ENCODE measurements at places on chromosomes 2 and 18.

DNA sequence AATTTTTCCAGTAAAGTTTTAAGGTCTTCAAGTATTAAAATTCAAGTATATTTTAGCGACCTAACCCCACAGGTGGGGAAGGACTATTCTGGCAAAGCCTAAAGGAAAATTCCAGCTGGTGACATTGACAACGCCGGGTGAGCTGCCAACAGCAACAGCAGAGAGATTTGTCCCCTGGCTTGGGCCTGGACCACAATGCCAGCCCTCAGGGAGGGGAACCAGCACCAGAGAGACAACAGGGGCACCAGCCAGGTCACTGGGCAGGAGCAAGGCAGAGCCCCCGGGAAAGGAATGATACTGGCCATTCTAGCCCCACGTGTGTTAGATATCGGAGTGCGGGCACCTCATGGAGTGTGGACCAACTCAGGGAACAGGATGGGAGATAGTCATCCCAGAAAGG is 95.7 kb downstream of the ARMC9 start:
- no peak for DNase-seq

DNA sequence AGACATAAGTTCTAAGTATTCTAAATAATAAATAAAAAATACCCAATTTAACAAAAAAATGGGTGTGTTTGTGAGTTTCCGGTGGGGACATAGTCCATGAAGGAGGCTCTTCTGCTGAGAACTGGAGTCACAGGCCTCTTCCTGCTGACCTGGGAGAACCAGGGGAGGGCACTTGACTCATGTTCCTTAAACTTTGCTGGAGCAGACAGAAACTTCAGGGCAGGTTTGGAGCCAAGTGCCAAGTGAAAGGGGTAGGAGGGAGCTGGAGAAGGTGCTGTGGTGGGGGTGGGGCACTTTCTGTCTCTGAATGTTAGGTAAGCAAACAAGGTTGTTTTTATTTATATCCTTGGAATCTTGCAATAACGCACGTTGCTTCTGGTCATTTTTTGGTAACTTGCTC is 78.8 kb upstream of the TTN start:
- no peak for DNase-seq

- DNase-seq: no peak
These were observed 28.0 kb downstream of the KIF3C start for GRCh38 chr2:25954199-25954752.

DNA sequence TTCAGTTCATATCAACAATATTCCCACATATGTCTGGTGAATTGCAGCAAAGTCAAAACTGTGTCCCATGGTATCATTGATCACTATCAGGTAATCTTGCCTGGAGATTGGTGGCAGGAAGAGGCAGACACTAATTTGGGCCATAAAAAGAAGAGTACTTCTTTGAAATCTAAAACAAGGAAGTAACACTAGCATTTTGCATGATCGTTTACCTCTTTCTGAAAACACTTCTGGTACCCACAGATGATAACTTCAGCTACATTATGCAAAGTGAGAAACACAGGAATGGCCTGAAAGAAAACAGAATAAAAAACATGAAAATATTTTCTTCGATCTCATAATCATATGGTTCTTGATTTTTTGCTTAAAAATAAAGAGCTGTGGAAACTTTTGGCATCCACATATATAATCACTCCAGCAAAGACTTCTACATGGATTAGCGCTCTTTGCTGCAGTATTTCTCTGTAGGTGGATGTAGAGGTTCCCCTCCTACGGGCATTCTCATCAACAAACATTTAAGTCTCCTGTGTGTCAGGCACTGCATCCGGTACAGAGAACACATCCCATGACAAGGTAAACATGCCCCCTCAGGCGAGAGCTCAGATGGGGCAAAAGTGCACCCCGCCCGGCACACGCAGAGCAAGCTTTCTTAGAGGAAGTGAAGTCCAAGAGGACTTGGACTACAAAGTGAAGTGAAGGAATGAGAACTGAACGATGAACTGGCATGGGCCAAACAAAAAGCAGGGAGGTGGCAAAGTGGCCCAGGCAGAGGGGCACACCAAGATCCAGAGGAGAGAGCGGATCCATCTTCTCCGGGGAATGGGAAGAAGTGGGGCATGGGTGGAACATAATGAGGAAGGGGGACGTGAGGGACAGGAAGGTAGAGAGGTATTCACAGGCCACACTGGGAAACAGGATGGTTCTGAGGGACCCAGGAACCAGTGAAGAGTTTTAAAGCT is 68.0 kb upstream of the RIOK3 start:
- DNase-seq: no peak

DNA sequence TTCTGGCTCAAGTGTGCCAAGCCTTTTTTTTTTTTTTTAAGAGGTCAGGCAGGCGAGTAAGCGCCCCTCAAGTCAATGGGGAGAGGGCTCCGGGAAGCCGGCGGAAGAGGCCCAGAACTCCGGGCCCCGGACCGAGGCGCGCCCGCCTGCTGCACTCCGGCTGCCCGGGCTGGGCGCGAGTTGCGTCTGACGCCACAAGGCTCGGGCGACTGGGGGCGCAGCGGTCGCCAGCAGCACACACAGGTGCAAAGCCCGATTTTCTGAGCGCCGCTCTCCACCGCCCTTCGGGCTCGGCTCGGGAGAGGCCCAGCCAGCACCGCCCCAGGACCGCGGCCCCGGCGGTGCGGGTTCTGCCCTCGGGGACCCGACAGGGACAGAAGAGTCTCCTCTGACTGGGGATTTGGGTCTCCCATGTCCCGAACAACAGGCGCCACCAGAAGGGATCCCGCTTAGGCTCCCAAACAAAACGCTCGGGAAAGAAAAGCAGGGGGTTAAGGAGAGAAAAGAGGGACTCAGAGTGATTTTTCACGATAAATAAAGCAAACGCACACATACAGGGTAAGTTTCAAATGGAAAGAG is 787 bp downstream of the ERBB4 start:
- DNase-seq: no peak

DNA sequence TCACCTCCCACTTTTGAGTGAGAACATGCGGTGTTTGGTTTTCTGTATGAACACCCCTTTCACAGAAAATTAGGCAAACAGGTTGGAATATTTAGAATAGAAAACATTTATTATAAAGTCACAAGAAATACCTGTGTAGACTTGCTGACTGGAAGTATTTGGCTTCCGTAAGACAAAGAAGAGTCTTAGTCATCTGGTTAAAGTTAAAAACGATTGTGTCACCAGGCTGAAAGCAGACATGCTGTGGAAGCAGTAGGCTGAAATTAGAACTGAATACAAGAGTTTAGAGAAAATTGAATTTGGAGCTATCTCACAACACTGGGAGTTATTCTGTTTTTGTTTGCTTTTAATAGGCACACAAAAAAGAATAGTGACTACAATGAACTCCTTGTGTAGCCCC is 16.2 kb upstream of the CLASP1 start:
- DNase-seq: no peak

DNA sequence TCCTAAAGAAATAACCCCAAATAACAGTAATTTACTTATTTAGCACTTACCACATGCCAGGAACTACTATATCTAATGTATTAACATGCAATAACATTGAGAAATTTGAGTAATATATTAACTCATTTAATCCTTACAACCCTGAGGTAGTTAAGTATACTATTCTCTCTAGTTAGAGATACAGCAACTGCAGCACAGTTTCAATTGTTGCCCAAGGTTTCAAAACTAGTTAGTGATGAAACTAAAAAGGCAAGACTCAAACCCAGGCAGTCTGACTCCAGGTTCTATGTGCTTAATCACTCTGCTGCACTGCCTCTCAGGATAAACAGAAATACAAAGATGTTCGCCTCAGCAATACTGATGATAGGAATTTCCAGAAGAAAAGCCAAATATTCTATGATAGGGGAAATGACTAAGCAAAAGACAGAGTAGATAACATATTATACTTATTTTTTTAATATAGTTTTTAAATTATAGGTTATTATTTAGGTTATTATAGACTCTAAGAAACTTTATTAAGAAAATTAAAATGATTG is 88.0 kb downstream of the SS18 start:
- no peak for DNase-seq

GRCh38 chr2:118014492-118014824 is 588 bp upstream of the CCDC93 start:
- DNase-seq: no peak

GRCh38 chr2:6945821-6946220 is 28.6 kb downstream of the RNF144A start:
- DNase-seq: no peak

- no peak for DNase-seq
These were observed 1046.7 kb upstream of the SLC39A10 start for GRCh38 chr2:194610297-194610696.

GRCh38 chr2:157898591-157898996 is 22.5 kb upstream of the ACVR1 start:
- DNase-seq: peak; percentile 89

DNA sequence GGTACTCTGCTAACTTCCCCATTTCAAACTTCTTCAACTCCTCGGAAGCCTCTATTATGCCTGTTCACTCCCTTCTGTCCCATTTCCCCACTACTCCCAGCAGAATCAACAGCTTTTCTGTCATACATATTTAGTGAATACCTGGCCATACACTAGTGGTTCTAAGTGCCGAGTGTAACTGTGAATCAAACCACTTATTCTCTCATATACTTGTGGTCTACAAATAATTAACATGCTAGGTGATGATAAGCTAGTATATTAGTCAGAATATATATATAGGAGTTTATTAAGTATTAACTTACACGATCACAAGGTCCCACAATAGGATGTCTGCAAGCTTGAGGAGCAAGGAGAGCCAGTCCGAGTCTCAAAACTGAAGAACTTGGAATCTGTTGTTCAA is 150.7 kb downstream of the CCDC102B start:
- no peak for DNase-seq

DNA sequence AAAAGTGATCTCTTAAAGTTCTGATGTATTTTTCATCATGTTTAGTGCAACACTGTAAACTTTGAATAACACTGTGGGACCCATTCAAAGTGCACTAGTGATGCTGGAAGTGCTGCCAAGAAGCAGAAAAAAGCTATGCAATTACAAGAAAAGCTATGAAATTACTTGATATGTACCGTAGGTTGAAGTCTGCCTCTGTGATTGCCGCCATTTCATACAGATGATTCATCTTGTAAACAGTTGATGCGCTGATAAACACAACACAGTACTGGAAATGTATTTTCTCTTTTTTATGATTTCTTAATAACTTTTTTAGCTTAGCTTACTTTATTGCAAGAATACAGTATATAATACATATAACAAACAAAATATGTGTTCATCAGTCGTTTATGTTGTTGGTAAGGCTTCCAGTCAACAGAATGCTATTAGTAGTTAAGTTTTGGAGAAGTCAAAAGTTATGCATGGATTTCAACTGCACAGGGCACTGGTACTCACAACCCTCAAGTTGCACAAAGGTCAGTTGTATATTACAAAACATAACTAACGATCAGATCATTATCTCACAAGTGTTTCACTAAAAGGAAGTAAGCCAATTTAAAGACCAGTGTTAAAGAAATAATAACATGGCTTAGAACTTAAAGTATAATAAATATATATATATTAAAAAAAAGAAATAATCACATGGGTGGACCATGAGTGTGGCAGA is 82.0 kb downstream of the SGPP2 start:
- no peak for DNase-seq

GRCh38 chr2:19749507-19749836 is 152.3 kb downstream of the TTC32 start:
- DNase-seq: no peak

DNA sequence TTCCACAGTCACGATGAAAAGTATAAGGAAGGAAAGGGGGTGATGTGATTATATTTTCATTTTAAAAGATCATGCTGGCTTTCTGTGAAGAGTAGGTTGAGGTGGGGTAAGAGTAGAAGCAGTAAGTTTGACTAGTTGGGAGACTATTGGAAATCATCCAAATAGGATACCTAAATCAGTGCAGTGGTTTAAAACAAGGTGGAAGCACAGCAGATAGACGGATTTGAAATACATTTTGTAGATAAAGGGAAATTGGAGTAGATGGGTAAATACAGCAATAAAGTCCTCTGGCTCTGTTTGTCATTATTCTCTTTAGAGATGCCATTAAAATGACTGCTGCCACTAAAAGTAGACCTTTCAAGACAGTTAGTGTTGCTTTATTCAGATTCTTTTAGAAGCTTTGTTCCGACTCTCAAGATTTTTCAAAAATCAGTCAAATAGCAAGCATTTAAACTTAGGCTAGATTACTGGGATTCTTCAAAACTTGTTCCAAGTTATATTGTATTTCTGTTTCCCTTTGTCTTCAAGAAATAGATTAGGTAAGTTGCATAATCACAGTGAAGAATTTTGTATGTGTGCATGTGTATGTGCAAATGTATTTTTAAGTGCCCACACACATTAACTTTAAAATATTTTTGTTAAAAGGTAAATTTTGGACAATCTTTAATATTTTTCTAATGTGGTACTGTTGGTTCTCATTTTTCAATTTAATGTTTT is 61.7 kb upstream of the DTNA start:
- DNase-seq: no peak

DNA sequence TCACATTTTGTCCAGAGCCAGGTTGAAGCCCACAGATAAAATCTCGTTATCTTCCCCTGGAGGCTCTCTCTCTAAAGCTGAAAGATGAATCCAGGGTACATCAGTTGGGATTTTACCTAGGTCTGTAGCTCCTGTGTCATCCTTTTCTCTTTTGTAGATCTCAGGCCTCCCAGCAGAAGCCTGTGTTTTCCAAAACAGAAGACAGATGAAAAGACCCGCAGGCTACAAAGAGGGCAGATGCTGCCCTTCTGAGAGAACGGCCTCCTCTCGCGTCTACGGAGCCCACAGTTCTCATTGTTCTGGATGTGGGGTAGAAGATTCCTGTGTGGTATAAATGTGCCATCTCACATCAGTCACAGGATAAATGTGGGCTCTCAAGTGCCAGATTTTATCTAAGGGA is 139.5 kb downstream of the SUCLG1 start:
- no peak for DNase-seq

All from fibroblast of skin of abdomen (primary cell).